Activated naive CD4-positive, alpha-beta T cell treated with anti-CD3 and anti-CD28 coated beads for 36 hours (primary cell): ENCODE measurements at places on chromosomes 11 and 22.

- DNase-seq, result no peak
These were observed 26.0 kb upstream of the TTC12 start for GRCh38 chr11:113288286-113288863.

GRCh38 chr22:42256220-42256619 lies 14.2 kb downstream of the TCF20 start:
- no peak for DNase-seq

GRCh38 chr11:115321605-115322289 lies 182.5 kb downstream of the CADM1 start:
- DNase-seq, result no peak

GRCh38 chr11:122179961-122180834 lies 64.2 kb upstream of the BLID start:
- DNase-seq, result no peak

DNA sequence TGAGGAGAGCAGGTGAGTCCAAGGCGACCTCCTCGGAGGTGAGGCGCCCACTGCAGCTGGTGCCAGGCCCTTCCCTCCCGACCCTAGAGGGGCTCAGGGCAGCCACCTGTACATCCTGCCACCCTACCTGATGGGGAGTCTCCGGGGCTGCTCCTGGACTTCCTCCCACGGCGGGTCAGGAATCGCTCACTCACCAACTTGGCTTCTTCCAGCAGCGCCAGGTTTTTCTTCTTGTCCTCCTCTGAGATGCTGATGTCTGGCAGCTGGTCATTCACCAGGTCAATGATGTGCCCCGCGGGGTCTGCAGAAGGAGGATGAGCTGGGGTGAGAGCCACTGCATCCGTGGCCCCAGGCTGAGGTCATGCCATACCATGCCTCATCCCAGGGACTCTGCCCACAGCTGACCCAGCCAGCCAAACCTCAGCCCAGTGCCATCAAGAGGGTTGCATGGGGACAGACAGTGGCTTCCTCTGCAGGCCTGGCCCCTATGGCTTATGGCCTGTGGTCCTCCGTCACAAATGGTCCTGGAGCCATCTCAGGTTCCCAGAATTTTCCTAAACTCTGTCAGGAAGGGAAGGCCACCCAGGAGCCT lies 61.0 kb upstream of the LYVE1 start:
- no peak for DNase-seq

- peak; percentile 67 for DNase-seq
These were observed 630 bp downstream of the CD5 start for GRCh38 chr11:61102667-61103571.

GRCh38 chr11:118001494-118001971 lies 15.3 kb downstream of the IL10RA start:
- DNase-seq, result peak; percentile 41

GRCh38 chr11:119370486-119371046 lies 10.9 kb downstream of the USP2 start:
- no peak for DNase-seq

- DNase-seq, result peak; percentile 63
These were observed at the start of gene APOL1 for GRCh38 chr22:36252754-36253522. TSS of gene APOL1 (plus strand) at chr22:36253133. CDS start at chr22:36254956, 1,823 bp downstream.

- DNase-seq, result no peak
These were observed 47.5 kb upstream of the ME3 start for GRCh38 chr11:86719781-86720463.

- no peak for DNase-seq
These were observed 25.1 kb downstream of the OR2AG2 start for GRCh38 chr11:6746626-6747025.

GRCh38 chr22:50182176-50183081 lies 3.3 kb upstream of the TRABD start:
- DNase-seq, result no peak

DNA sequence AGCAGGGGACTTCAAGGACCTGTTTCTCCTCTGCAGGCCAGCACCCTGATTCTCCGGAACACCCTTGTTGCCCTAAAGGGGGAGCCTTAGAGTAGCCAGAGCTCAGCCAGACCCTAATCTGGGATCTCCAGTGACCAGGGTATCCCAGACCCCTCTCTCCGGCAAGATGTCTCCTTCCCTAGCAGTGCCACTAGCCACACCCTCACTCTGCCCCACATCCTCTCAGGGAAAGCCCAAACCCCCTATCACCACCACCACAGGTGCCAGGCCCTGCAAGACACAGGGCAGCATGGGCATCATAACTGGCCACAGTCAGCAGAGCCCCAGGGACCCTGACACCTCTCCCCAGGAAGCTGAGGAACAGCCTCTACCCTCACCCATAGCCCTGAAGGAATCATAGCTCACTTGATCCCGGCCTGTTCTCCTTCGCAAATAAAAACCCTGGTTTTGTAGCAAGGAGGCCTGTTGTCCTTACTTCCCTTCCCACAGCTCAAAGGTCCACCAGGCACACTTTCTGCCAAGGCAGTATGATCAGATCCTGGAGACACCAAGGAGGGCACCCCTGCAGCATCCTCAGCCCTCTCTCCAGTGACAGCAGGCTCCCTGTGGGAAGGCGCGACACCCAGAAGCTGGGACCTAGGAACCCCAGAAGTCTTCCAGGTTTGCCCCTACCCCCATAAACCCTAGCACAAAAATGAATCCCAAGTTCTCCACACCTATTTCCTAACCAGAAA lies 4.6 kb downstream of the CFL1 start:
- no peak for DNase-seq

- DNase-seq, result no peak
These were observed 907 bp downstream of the MCHR1 start for GRCh38 chr22:40679964-40680818.

- DNase-seq, result no peak
These were observed 69.7 kb upstream of the ZBED5 start for GRCh38 chr11:10927538-10927937.

GRCh38 chr11:57214494-57214893 lies 22.6 kb downstream of the APLNR start:
- no peak for DNase-seq

GRCh38 chr22:38236786-38237185 lies 35.0 kb downstream of the MAFF start:
- no peak for DNase-seq

DNA sequence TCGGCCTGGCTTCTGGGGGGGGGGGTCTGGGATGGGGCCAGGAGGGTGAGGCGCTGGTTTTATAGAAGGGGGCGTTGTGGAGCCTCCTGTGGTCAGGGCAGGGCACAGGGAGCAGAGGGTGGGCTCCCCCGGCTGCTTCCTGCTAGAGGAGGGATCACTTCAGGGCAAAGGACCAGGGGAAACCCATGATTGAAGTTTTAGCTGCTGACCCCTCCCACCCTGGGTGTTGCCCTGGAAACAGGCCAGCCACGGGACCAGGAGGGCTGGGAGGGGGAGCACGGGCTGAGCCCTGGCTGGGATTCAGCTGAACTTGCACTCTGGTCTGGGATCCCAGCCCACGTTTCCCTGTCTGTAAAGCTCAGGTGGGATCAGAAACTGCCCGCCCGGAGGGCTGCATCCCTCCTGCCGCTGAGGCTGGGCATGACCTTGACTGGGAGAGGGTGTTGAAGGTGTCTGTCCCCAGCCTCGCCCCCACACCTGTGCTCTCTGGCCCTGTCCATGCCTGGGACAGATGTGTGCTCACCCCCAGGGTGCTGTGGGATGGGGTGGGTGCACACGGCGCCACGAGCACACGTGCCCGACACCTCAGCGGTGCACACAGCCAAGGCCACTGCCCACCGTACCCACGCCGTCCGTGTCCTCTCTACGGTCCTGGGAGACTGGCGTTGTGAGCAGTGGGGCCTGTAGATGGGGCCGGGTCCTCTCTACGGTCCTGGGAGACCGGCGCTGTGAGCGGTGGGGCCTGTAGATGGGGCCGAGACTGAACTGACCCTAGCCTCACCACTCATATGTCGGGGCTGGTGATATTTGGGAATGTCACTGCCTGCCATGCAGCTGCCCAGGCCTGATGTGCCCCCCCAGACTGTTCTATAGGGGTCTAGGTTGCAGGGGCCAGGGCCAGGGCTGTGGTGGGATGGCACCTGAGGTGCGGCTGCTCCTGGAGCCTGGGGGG lies 2.3 kb downstream of the TSPAN4 start:
- DNase-seq, result peak; percentile 64

DNA sequence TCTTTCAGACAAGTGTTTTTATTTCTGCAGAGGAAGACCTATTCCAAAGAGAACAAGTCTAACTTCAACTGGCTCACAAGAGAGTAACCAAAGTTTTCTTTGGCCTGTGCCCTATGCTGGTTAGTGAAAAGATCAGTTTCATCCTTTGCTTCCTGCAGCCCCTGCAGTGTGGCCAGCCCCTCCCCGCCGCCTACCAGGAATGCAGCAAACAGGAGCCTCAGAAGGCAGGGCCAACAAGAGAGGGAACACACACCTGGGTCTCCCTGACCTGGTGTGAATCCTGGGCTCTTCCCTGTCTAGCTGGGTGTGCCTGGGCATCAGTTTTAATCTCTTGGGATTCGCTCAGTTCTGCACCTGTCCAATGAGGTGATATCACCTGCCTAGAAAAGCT lies 21.5 kb upstream of the SCARF2 start:
- DNase-seq, result no peak

GRCh38 chr11:69375316-69376154 lies 81.6 kb downstream of the MYEOV start:
- peak; percentile 2 for DNase-seq

- DNase-seq, result no peak
These were observed 88.7 kb downstream of the USP35 start for GRCh38 chr11:78277314-78277994.

- DNase-seq, result no peak
These were observed 304.0 kb upstream of the ANO3 start for GRCh38 chr11:26027887-26028286.

DNA sequence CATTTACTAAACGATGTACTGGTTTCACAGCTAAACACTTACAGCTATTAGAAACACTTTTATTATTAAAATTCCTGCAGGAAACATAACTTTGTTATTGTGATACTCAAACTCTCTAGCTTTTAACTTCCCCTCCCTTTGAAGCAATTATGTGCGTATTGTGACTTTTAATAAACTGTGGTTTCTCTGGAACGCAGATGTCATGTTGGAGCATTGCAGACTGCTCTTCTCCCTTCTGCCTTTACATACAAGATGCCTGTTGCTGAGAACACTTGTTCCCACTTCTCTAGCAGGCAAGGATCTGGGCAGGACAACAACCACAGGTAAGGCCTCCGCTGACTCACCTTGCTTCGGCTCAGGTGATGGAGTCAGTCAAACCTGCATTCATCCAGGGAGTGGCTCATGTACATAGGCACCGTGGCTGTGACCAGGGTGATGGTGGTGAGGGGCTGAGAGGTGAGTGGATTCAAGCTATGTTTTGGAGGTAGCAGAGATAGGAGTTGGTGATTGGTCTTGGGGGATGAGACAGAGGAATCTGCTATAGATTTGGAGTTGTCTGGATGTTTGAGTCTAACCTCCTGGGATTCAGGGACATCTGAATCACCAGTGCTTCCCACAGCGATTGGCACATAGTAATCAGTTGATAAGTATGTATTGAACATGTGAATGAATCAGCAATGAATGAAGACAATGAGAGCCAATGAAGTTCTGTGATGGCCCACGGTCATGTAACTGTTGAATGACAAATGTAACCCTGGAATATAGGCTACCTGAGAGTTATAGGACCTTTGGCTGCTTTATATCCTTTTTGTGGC lies 106.0 kb downstream of the ADAMTS15 start:
- DNase-seq, result no peak

GRCh38 chr11:43574949-43575912 lies 105.3 kb upstream of the HSD17B12 start:
- DNase-seq, result peak; percentile 30

- peak; percentile 83 for DNase-seq
These were observed 2.4 kb downstream of the C11orf96 start for GRCh38 chr11:43944761-43945311.

GRCh38 chr11:111913997-111914396 lies 1.5 kb downstream of the HSPB2 start:
- no peak for DNase-seq

DNA sequence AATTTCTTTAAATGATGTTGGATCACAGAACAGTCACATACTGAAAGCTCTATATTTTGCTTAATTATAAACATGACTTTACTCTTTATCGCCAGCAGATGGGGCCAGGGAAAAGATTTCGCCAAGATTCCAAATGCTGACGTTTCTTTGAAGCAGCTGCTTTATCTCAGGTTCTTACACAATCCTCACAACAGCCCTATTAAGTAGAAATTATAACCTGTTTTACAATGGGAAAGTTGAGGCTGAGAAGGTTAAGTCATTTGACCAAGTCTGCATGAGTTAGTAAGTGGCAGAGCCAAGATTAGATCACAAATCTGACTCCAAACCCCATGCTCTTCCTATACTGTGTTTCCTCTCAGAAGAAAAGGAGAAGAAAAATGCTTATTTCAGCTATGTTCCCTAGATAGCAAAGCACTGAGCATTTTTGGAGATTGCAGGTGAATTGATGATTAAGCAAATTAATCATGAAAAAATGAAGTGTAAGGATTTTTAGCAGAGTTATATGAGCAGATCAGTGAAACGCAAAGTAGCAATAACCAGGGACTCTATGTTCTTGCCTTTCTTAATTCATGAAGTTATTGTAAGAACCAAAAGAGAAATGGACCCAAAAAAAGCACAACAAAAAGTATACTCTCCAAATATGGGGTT lies 79.0 kb downstream of the AASDHPPT start:
- peak; percentile 20 for DNase-seq

GRCh38 chr11:88341522-88342251 lies 4.2 kb upstream of the CTSC start:
- no peak for DNase-seq

- no peak for DNase-seq
These were observed 111.3 kb downstream of the NAT10 start for GRCh38 chr11:34216706-34217105.

DNA sequence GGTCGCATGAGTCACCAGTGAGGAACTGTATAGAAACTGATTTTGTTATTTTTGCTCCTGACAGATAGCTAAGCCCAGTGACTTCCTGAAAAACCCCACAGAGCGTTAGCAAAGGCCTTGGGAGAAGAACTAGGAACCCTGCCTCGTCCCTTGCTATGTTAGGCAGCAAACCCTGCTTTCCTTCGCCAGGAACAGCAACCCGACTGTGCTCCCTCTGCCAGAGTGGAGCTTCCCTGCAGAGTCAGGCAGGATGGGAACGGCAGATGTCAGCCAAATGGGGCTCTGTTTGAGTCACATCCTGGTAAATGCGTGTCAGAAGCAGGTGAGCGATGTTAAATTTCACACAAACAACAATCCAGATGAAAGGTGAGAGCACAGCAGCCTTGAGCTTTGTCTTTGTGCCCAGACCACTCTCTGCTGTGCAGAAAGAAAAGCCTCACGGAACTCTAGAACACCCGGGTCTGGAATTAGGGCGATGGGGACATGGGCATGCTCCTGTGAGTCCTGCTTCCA lies 186.6 kb downstream of the ADAMTS15 start:
- DNase-seq, result peak; percentile 20

GRCh38 chr11:127236776-127237175 lies 236.2 kb upstream of the KIRREL3 start:
- DNase-seq, result no peak

- DNase-seq, result no peak
These were observed 23.1 kb upstream of the RDX start for GRCh38 chr11:110319501-110319900.
